ENCODE measurements at places on chromosomes 1 and 21.

DNA sequence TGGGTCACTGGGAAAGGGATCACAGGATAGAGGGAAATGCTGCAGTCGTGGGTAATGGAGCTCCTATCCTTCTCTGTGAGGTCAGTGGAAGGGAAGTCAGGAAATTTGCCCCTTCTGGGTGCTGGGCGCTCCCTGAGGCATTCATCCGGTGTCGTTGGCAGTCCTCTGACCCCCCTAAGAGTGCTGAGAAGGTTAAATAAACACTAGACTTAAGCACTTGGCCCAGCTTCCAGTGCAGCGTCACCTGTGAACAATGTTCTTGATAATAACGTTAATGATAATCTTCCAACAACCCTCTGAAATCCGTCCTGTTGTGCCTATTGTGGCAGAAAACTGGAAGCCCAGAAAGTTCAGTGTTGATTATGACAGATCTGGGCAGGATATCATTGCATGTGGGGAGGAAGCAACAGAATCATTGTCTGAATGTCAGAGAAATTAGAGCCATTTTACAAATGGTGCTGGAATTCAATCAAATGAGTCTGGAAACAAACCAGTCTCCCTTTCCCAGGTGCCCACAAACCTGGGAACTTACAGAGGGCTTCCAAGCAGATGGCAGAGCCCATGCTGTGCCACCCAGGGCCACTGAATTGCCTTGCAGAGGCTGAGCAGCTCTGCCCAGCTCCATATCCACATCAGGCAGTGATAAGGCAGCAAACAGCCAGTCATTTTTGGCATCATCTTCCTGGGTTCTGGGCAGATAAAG is 216.8 kb downstream of the KAZN start:
- DNase-seq = no peak

- no peak for DNase-seq
These were observed 23.7 kb upstream of the ETV3 start for GRCh38 chr1:157161901-157162300.

- peak; percentile 35 for DNase-seq
These were observed 29.6 kb downstream of the PROX1 start for GRCh38 chr1:214017191-214017982.

DNA sequence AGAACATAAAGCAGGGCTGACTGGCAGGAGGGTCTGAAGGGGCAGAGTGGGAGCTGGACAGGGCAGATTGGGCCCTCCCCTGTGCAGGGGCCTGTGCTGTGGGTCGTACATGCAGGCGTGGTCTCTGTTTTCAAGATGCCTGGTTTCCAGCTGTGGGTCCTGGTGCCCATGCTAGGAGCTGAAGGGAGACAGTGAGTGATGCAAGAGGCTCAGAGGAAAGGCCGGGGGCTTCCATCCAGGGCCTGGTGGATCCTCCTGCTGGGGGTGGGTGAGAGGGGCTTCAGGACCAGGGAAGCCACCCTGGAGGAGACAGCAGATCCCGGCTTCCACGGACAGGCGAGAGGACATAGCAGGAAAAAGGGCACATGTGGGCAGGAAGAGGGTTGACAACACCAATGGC is 349.0 kb upstream of the VAMP3 start:
- no peak for DNase-seq

DNA sequence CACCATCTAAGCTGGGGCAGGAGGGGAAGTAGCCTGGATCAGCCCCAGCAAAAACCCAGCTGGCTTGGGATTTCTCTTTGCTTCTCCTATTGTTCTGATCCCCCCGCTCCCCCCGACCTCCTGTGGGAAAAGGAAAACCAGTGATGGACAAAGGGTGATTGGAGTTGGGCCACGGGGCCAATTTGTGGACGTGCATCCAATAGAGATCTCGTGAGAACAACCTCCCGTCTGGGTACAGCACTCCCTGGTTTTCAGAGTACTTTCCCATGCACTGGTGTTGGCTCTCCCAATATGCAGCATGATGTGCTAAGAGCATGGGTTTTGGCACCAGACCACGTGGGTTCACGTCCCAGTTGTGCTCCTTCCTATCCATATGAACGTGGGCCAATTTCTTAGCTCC is 9.0 kb downstream of the BLACAT1 start:
- no peak for DNase-seq

- no peak for DNase-seq
These were observed 25.9 kb upstream of the IL19 start for GRCh38 chr1:206744683-206745082.

DNA sequence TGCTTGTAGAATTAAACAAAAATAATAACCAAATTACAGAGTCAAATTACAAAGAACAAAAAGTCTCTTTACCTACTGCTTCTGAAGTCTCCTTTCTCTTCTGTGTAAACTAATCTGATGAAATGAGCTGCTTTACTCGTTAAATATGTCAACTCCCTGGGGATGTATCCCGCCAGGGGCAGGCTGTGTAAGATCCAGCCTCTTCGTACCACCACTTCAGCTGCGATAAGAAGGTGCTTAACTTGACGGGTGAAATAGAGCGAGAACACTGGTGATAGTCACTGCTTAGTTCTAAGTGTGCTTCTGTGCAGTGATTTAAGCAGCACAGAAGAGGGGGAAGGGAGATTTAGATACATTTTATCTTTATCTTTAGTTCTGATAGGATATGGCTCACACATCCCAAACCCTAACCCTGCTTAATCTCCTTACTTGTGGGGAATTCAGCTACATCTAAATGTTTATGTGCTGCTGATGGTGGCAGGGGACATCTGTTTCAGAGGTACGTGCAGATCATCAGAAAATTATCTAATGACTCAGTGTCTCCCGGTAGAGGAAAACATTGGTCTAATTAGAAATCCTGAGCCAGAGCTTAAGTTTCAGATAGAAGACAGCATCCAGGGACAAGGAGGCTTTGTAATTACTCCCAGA is 46.0 kb downstream of the RHOU start:
- DNase-seq = peak; percentile 95

- DNase-seq = no peak
These were observed 37.0 kb downstream of the ZNF281 start for GRCh38 chr1:200372885-200373181.

DNA sequence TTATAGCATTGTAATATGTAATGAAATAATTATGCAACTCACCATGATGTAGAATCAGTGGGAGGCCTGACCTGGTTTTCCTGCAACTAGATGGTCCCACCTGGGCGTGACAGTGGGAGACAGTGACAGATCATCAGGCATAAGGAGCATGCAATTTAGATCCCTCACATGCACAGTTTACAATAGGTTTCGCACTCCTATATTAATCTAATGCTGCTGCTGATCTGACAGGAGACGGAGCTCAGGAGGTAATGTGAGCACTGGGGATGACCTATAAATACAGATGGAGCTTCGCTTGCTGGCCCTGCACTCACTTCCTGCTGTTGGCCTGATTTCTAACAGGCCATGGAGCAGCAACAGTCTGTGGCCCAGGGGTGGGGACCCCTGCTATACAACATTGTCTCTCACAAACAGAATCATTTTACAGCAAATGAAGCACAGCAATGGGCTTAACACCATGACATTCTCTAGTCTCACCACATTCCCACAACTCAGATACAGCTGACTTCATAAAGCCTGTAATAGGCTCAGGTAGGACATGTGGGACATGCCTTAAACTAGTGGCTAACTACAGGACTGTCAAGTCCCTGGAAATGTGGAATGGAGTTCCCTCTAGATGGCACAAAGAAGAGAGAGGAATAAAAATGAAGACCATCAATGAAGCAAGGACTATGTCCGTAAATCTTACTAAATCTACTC is 40.7 kb upstream of the SLC5A9 start:
- DNase-seq = no peak

DNA sequence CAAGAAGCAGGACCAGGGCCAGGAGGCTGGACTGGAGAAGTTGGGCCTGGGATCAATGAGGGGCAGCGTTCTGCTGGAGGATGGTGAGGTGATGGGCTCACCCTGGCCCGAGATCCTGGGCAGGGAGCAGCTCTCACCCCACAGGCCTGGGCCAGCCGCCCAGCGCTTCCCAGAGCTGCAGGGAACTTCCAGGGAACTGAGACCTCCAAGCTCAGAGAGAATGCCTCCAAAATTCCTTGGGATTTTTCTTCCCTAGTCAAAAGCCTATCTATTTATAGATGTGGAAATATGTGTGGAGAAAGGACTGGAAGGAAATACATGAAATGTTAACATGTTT is 121.2 kb downstream of the SPSB1 start:
- no peak for DNase-seq

- DNase-seq = no peak
These were observed 97.8 kb upstream of the ADGRL2 start for GRCh38 chr1:81702903-81703302.

DNA sequence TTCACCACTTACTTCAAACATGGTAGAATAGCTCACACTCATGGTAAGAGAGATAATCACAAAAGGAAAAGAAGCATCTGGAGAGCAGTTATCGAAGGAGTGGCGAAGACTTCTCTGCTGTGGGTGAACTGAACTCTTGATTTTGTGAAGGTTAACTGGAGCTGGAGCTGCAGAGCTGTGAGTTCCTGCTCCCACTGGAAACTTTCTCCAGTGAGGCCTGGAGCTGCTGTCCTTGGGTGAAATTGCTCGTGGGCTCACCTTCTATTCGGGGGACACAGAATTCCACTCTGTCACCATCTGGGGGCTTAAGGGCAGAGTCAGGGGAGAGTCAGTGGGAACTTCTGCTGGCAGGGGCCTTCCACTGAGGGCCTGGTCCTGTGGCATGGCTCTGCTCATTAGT is 45.9 kb downstream of the MAB21L3 start:
- DNase-seq = no peak

- no peak for DNase-seq
These were observed 283.1 kb upstream of the POU3F1 start for GRCh38 chr1:38329644-38330043.

- no peak for DNase-seq
These were observed 15.5 kb downstream of the TEX38 start for GRCh38 chr1:46687093-46687659.

- no peak for DNase-seq
These were observed 35.7 kb upstream of the RCC1 start for GRCh38 chr1:28470146-28470545.

GRCh38 chr1:241675983-241676382 is 23.9 kb downstream of the WDR64 start:
- no peak for DNase-seq

DNA sequence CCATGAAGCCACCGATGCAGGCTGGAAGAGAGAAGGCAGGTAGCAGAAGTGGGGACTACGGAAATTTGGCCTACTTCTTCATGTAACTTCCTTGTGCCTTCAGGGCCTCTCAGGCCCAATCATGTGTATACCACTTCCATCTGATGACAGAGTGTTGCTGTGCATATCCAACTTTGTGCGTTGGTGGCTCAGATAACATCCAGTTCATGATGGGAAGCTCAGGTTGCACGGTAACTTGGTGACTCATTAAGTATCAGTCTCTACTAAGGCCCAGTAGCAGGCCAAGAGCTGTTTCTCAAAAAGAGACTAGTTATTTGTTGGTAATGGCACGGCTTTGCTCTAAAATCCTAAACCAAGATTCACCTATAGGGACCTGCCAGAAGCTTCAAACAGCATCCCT is 117.6 kb downstream of the LTN1 start:
- no peak for DNase-seq

- peak; percentile 35 for DNase-seq
These were observed 61.5 kb upstream of the JAK1 start for GRCh38 chr1:65027666-65028358.

GRCh38 chr21:35408401-35408800 is 359.3 kb upstream of the RUNX1 start:
- DNase-seq = no peak

DNA sequence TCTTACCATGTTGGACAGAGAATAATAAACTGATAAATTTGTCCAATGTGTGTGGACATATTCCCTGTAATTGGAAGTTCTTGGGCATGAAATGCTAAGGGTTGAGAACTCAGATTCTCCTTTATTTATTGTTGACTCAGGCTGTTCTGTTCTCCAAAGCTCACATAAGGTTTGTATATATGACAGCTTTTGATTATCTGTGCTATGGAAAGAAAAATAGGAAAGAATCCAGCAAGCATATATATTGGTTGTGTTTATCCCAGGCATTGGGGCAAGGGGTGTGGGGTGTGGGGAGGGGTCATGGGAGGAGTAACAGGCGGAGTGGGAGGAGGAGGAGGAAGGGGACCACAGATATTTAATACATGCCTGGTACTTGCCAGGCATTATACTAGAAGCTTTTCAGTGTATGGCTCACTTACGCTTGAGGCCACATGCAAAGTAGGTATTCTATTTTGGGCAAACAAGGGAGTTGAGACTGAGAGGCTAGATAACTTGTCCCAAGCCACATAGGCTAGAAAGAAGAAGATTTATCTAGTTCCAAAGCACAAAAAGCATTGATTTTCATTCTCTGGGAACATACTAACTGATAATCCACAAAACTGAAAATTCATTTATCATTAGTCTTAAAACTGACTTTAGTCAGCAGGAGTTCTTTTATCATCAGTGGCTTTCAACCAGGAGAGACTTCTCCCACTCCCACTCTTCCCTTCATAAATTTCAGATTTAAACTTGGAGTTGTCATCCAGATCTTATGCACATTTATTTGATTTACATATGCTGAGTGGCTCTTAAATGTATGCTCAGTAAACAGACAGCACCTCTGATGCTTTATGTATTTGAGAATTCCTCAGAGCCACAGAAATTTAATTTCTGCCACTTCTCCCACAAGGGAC is 27.2 kb downstream of the NGF start:
- no peak for DNase-seq

- no peak for DNase-seq
These were observed 121.2 kb downstream of the TRABD2B start for GRCh38 chr1:47875831-47876586.

GRCh38 chr1:145953861-145954260 is 4.0 kb downstream of the LIX1L start:
- DNase-seq = no peak

DNA sequence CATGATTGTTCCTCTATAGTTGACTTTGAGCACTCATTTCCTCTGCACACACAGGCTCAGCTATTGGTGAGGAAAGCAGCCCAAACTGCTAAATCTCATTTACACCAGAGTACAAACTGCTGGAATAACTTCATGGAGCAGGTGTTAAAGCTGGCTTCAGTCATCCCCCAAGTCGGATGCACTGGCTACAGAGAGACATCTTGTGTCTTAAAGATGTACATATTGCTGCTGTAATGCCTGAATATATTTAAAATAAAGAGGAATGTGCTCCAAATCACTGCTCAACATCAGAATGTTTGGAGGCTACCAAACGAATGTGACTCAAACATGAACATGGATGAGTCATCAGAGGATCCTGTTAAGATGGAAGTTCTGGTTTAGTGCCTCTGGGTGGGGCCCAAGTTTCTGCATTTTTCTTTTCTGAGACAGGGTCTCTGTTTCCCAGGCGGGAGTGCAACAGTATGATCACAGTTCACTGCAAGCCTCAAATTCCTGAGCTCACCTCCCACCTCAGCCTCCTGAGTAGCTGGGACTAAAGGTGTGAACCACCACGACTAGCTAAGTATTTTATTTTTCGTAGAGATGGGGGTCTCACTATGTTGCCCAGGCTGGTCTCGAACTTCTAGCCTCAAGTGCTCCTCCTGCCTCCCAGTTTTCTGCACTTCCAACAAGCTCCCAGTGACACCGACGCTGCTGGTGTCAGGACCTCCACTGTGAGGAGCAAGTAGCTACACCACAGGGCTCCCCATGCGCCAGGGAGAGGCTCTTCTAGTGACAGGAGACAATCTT is 79.0 kb upstream of the KRTAP19-8 start:
- no peak for DNase-seq
